Immature natural killer cell (primary cell): ENCODE measurements at places on chromosomes 3 and 15. TPM values are rescaled to one million over a fixed set of nuclear protein-coding genes. Genes with fewer than 3 reads are reported as not detected.

- DNase-seq, result no peak
- no peak overlapping the region for H3K4me3 ChIP-seq
- H3K27me3 ChIP-seq, result peaks cover 26% of the 10 kb centered on the region
These were observed 51.7 kb downstream of the ZIC4 start for GRCh38 chr3:147354623-147355022.

DNA sequence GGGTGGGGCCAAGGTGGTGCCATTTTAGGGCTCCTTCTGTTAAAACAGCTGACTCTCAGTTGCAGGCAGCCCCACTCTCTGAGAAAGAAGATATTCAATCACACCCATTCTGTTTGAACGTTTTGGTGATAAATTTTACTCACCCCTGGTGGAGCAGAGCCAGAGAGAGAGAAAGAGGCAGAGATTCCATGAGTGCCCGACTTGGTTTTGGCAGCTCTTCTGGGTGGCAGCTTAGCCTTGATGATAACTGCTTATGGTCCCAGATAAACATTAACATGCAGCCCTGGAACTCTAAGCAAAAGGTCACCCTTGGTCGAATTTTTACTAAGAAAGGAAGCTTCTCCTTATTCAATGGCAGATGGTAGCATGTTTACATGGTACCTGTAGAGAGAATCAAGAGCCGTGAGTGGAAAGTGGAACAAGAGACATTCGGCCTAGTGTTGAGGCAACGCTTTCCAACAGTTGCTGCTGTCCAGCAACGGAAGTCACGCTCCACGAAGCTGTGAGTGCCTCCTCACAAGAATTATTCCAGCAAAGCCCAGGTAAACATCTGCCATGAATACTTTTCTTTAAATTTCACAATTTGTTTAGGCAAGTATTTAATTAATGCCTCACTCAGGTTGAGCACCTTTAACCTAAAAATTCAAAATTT, 530.6 kb upstream of the ROBO2 start:
- H3K4me3 ChIP-seq, result no peak overlapping the region
- no peaks in the 10 kb centered on the region for H3K4me1 ChIP-seq
- H3K27me3 ChIP-seq, result no peaks in the 10 kb centered on the region
- no peaks in the 10 kb centered on the region for H3K36me3 ChIP-seq
- H3K27ac ChIP-seq, result no peak overlapping the region

The ECE2 gene
- polyA plus RNA-seq, result not detected

DNA sequence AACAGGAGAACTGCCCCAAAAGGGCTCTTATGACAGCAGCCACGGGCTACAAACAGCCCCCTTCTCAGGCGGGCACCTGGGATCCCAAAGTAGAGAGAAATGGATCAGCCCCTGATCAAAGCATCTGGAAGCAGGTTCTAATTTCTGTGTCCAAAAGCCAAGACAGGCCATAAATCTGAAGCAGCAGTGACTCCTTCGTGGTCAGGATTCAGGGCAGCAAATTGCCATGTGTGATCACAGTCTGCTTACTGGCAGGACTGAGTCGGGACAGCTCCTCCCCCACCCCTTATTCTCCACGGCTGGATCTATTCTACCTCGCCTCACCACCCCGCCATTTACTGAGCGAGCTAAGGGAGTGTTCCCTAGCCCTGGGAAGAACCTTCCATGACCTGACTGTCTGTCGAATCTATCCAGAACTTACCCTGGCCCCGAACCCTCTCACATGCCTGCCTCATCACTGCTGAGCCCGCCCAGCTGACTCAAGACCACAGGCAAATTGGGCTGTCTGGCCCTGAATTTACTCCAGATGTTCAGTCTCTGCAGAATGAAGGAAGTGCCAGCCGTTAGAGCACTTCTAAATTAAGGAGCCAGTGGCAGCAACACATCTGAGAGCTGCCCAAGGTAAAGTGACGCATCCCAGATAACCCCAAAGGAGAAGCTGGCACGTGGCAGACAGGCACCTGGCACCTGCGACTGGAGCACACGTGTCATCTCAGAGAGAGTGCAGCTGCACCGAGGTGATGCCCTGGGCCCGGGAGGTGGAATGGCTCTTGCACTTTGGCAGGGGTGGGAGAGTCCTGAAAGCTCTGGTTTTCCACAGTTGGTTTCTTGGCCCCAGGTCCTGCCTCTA, 1.3 kb downstream of the LRRC15 start:
- no peak overlapping the region for H3K27ac ChIP-seq
- H3K4me1 ChIP-seq, result no peaks in the 10 kb centered on the region
- H3K36me3 ChIP-seq, result no peaks in the 10 kb centered on the region
- H3K4me3 ChIP-seq, result no peak overlapping the region
- peaks cover 7% of the 10 kb centered on the region for H3K27me3 ChIP-seq

The LRRIQ4 gene
- polyA plus RNA-seq, result not detected

GRCh38 chr3:11536132-11536935, 107.4 kb downstream of the VGLL4 start:
- no peak overlapping the region for H3K4me3 ChIP-seq
- H3K27ac ChIP-seq, result no peak overlapping the region
- H3K27me3 ChIP-seq, result no peaks in the 10 kb centered on the region
- no peak for DNase-seq

DNA sequence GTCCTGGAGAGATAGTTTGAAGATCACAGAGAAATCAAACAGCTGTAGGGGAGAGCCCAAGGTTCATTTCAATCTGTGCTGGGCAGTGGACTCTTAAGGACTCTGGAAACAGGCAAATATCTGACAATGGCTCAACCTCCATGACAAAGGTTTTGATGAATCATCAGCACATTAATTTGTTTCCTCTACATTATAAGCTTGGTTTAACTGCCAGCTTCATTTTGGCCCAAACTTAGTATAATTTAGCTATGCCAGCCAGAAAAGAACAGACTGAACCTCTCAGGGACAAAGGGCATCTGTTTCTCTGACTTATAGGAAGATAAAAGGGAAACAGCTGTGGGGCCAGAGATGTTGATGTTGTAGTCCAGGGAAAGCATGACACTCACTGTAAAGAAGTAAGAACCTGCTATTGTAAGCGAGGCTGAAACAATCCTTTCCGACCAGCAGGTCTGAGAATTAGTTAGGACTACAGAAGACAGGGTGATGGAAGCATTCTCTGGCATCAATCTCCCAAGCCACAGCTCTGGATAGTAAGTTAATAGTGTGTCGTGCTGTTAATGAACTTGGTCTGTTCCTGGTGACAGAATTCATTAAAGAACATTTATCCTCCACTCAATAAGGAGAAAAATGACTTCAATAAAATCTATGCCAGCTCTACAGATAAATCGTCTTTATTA, 110.1 kb downstream of the KCNMB2 start:
- no peaks in the 10 kb centered on the region for H3K27me3 ChIP-seq
- no peaks in the 10 kb centered on the region for H3K36me3 ChIP-seq
- H3K27ac ChIP-seq, result no peak overlapping the region
- H3K4me1 ChIP-seq, result no peaks in the 10 kb centered on the region
- DNase-seq, result no peak
- no peak overlapping the region for H3K4me3 ChIP-seq

DNA sequence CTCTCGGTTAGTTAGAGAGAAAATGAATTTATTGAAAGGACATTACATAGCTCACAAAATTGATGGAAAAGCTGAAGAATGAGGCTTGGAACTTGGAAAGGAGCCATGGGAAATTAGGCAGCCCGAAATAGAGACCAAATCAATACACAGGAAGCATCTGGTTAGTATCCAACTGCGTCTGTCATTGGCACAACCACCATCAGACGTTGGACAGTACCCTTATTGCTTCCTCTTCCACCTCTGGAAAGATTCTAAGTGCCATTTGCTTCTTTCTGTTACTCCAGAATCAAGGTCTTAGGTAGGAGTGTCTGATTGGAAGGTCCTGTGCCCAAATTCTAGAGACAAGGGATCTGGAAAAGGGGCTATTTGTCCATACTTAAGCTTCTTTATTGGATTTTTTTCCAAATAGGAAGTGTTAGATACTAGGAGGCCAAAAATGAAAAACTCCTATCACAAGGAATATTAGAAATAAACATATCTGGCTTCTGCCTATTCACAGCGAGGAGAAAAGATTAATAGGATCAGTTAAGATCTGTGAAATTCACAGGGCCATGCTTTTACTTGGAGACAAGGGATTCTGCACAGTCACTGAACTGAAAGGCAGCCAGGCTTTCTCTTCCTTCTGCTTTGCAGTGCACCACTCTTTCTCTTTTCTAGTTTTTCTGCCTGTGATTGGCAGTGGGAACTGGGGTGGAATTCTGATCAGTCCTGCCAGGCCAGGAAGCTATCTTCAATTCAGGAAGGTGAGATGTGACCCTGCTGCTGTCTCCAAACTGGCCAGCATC, 10.7 kb upstream of the HACD2 start:
- H3K4me3 ChIP-seq, result no peak overlapping the region
- H3K4me1 ChIP-seq, result no peaks in the 10 kb centered on the region
- DNase-seq, result no peak
- no peak overlapping the region for H3K27ac ChIP-seq

GRCh38 chr15:45274636-45275380, 22.8 kb downstream of the SLC28A2 start:
- no peak overlapping the region for H3K27ac ChIP-seq
- peaks cover 12% of the 10 kb centered on the region for H3K4me1 ChIP-seq
- no peaks in the 10 kb centered on the region for H3K36me3 ChIP-seq
- peaks cover 6% of the 10 kb centered on the region for H3K27me3 ChIP-seq
- H3K4me3 ChIP-seq, result no peak overlapping the region

GRCh38 chr3:115147329-115148141, 447 bp upstream of the ZBTB20 start:
- peaks cover 29% of the 10 kb centered on the region for H3K4me1 ChIP-seq
- peaks cover 14% of the 10 kb centered on the region for H3K27me3 ChIP-seq
- H3K4me3 ChIP-seq, result peak overlapping the region; percentile 88
- no peaks in the 10 kb centered on the region for H3K36me3 ChIP-seq
- peak overlapping the region; percentile 96 for H3K27ac ChIP-seq

GRCh38 chr3:157043771-157044170, 116.2 kb downstream of the CCNL1 start:
- no peak overlapping the region for H3K4me3 ChIP-seq
- no peak overlapping the region for H3K27ac ChIP-seq
- H3K4me1 ChIP-seq, result no peaks in the 10 kb centered on the region
- no peaks in the 10 kb centered on the region for H3K36me3 ChIP-seq
- DNase-seq, result no peak

The HRG gene
- not detected for polyA plus RNA-seq

DNA sequence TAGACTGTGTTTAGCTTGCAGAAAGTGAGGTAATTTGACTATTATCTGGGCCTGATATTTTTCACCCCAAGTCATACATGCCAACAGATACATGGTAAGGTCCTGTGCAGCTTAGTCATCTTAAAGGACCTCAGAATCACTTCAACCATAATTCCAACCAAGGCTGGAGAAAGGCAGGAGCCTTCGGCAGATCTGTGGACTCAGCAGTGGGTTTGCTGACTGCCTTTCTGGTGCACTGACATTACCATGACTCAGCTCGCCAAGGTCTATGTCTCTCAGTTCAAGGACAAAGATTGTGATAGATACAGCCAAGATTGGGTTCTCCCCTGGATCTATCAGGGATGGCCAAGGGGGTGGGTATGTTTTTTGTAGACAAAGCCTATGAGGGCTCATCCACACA, 32.7 kb downstream of the LYZL4 start:
- H3K27ac ChIP-seq, result no peak overlapping the region
- H3K27me3 ChIP-seq, result no peaks in the 10 kb centered on the region
- H3K4me3 ChIP-seq, result no peak overlapping the region
- no peak for DNase-seq

DNA sequence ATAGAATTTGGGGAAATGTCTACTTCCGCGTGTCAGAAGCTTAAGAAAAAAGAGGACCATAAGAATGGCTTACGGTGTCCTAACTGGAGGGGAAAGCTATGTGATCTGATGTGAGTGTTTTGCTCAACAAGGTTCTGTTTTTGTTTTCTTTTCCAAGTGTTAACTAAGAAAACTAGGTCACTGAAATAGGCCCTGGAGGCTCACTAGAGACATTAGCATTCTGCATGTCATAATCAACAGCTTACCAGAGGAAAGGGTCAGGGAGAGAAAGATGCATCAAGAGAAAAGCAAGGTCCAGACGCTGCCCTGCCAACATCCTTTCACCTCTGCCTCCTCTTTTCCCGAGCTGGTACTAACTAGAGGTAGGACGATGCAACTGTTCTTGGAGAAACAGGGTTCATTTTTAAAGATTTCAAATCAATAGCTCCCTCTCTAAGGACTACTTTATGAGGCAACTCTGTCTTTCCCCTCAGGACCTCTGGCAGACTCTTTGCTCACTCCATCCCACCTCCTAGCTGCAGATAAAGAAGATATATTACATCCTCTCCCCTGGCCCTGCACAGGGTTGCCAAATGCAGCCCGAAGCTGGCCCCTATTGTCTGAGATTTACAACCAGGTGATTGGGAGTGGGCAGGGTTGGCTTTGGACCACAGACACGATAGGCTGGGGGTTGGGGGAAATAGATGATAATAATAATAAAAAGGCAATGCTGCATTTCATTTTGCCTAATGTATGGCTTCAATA, 209.9 kb upstream of the SLC2A2 start:
- peaks cover 3% of the 10 kb centered on the region for H3K36me3 ChIP-seq
- H3K4me3 ChIP-seq, result no peak overlapping the region
- DNase-seq, result no peak

The CELSR3 gene
- 0.46 TPM for polyA plus RNA-seq

- H3K27ac ChIP-seq, result peak overlapping the region; percentile 34
- H3K27me3 ChIP-seq, result peaks cover 10% of the 10 kb centered on the region
- peaks cover 86% of the 10 kb centered on the region for H3K4me1 ChIP-seq
- H3K4me3 ChIP-seq, result peak overlapping the region; percentile 62
These were observed 66.6 kb upstream of the HERC1 start for GRCh38 chr15:63900306-63900705.

DNA sequence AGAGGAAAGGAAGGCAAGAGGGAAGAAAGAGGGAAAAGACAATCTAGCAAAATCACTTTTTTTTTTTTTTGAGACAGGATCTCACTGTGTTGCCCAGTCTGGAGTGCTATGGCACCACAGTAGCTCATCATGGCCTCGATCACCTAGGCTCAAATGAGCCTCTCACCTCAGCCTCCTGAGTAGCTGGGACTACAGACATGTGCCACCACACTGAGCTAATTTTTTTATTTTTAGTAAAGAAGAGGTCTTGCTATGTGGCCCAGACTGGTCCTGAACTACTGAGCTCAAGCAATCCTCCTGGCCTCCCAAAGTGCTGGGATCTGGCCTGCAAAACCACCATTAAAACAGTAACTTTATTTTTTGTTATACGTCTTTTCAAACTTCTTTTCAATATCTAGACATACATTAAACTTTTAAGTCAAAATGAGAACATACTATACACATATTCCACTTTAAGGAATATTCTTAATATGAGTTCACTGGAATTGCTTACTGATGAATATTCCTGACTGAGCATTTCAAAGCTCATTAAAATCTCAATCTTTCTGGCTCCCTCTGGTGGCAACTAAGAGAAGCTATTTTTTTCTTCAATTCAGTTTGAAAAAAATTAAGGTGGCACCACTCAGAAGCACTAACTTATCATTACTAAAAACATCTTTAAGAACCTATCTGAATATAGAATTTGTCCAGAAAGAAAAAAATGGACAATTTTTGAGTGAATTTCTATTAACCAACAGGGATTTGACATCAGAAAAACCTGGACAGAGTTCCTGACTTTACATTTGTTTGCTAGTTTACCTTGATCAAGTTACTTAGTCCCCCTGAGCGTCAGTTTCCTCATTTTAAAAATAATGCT, 40.9 kb downstream of the UACA start:
- H3K27ac ChIP-seq, result no peak overlapping the region
- DNase-seq, result peak; percentile 36
- peaks cover 4% of the 10 kb centered on the region for H3K27me3 ChIP-seq
- H3K4me3 ChIP-seq, result no peak overlapping the region
- H3K4me1 ChIP-seq, result peaks cover 6% of the 10 kb centered on the region

The CAV3 gene
- polyA plus RNA-seq, result not detected
